ENCODE measurements at places on chromosomes 7 and 10.

- no peak for DNase-seq
Observed at GRCh38 chr7:148589640-148590039, 926 bp upstream of the C7orf33 start.

DNA sequence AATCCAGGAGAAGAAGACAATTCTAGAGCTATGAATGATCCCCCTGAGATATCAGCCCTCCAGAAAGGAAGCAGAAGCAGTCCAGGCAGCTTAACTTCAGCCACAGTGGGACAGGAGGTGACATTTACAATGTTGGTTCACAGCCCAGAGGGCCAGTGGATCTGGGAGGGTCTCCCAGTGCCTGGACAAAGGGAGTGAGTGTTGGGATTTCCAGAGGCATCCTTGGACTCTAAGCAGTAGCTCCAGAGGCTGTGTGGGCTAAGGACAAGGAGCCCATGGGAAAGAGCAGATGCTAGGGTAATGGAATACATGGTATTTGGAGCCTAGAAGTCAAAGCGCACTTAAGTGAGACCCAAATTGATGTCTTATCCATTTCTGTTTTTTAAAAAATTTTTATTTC is 97.4 kb upstream of the NUPR2 start:
- no peak for DNase-seq

DNA sequence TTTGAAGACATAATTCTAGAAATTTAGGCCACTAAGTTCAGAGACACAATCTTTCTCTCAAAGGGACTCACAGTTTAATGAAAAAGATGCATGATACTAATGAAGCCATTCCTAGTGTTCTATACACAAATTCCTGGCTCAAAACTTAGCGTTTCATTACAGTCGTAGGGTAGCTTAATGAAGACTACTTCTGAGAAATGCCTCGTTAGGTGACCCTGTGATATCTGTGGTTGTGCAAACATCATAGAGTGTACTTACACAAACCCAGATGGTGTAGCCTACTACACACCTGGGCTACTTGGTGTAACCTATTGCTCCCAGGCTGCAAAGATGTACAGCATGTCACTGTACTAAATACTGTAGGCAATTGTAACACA is 488 bp upstream of the CHCHD3 start:
- no peak for DNase-seq

DNA sequence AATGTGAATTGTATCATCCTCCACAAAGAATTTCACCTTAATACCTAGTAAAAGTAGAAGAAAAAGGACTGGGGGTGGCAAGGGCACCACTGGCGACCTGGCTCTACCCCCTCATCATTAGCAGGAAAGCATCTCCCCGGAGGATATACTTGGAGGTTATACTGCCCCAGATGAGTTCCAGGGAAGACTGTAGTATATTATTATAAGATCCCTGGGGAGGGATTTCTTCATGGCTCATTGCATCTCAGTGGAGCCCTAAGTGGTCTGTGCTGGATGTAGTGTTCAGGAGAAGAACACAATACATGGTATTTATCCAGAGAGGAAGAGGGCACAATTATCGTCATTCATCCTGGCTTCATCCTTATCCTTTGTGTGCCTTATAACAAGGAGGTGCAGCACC is 14.2 kb upstream of the DYNC1I1 start:
- DNase-seq: no peak

DNA sequence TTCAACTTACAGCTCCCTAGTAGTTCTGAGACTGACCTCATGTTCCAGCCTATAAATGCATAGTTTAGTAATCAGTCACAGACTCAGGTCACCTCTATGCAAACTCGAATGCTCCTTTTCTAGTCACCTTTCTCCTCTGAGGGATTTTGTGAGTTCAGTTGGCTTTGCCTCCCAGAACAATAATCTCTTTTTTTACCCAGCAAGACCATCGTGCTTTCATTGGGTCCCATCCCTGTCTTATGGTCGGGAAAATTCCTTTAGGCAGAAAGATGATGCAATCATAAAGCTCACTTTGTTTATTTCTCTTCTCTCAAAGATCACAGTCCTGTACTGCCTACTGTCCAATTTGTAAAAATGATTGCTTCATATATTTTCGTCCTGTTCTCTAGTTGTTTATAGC is 38.4 kb downstream of the TWIST1 start:
- no peak for DNase-seq

GRCh38 chr7:128033246-128033645 is 2.0 kb upstream of the LRRC4 start:
- no peak for DNase-seq

- DNase-seq: no peak
Observed at GRCh38 chr7:2024567-2024918, 208.2 kb downstream of the MAD1L1 start.

- DNase-seq: no peak
Observed at GRCh38 chr10:107790271-107790670, 625.8 kb upstream of the SORCS1 start.

GRCh38 chr7:109375823-109376222 is 806.1 kb downstream of the DNAJB9 start:
- no peak for DNase-seq

DNA sequence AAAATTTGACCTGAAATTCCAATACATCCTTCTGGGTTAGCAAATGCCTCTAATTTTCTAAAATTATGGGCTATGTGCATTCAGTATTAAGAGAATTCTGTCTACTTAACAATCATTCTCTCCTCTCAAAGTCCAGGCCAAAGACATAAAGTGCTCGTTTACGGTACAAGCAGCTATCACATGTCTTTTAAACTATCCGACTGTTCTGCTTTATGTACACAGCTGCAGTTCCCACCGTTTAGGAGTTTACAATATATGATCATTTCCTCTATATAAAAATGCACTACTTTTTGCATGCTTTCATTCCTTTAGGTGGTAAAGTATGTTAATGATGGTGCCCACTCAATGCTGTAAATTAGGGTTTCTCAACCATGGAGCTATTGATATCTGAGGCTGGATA is 34.0 kb downstream of the CDK6 start:
- no peak for DNase-seq

GRCh38 chr7:1533547-1534329 is 3.2 kb downstream of the MAFK start:
- DNase-seq: no peak

- no peak for DNase-seq
Observed at GRCh38 chr7:116984917-116985316, 31.6 kb downstream of the ST7 start.

GRCh38 chr7:104367926-104368325 is 39.5 kb downstream of the LHFPL3 start:
- no peak for DNase-seq

- peak; percentile 13 for DNase-seq
Observed at GRCh38 chr7:105589356-105590077, 8.2 kb upstream of the EFCAB10 start.

GRCh38 chr10:132391676-132392020 is 5.4 kb upstream of the PWWP2B start:
- no peak for DNase-seq

DNA sequence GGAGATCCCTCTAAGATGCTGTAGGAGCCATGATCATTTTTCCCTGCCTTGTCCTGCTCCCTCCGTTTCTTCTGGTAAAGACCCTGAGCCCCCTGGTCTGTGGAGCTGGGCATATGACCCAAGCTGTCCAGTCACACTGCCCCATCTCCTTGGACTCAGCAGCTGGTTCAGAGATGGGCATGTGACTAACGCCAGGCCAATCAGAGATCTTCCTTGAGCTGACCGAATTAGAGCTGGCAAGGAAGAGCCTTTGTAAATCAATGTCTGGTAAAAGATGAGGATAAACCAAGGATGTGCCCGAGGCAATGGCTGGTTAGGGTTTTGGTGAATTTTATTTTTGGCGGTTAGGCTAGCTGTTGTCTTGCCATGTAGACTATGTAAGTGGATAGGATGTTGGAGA is 173.3 kb downstream of the LCOR start:
- no peak for DNase-seq

DNA sequence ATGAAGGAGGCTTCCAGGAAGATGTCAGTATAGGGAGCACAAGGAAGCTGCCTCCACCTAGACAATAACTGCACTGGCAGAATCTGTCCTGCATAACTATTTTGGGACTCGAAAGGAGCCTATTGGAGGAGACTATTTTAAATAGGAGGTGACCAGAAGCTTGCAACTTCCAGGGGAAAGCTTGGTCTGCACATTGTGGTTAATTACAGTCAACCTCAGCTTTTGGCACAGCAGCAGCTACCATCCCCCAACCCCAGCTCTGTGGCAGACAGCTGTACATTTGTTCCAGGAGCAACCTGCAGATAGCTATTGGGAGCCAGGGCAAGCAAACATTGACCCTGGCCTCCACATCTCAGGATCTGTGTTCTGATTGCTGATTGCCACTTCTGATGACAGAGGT is 46.3 kb upstream of the NANOS1 start:
- DNase-seq: no peak

DNA sequence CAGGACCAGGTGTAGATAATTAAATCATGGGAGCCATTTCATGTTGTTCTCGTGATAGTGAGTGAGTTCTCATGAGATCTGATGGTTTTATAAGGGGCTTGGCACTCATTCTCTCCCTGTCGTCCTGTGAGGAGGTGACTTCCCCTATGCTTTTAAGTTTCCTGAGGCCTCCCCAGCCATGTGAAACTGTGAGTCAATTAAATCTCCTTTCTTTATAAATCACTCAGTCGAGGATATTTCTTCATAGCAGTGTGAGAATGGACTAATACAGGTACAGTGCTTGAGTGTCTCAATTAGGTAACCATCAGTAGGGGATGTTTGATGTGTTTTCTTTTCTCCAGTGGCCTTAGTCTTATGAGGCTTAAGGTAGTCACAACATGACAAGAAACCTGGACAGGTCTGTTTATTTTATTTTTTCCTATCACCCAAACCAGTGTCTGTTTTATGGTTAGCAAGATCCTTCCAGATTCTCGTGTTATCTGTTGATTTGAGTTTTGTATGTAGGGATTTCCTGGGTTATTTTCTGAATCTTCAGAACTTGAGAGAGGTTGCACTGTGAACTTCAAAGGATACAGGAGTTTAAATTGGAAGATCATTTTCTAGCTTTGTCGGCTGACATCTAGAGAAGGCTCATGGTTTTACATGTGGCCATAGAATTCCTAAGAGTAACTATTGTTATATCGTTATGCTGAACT is 32.1 kb downstream of the UMAD1 start:
- no peak for DNase-seq

- DNase-seq: no peak
Observed at GRCh38 chr7:146539836-146540235, 423.2 kb downstream of the CNTNAP2 start.

DNA sequence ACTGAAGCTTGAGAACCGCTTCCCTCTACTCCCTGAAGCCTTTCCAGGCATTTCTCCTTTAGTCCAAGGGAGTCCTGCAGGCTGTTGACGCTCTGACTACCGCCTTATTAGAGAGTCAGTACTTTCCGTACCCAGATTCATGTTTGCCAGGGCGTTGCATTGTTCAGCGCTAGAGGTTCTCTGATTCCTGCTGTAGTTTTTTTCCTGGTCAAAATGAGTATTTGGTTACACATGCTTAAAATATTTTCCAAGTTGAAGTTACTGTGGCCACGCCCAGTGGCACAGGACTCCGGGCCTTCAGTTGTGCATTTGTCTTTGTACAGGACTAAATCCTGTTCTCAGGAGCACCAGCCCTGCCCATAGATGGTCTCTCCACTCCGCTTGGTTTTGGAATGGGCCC is 7.9 kb downstream of the MTURN start:
- no peak for DNase-seq

- DNase-seq: no peak
Observed at GRCh38 chr10:97771055-97771891, 526 bp downstream of the SFRP5 start.

DNA sequence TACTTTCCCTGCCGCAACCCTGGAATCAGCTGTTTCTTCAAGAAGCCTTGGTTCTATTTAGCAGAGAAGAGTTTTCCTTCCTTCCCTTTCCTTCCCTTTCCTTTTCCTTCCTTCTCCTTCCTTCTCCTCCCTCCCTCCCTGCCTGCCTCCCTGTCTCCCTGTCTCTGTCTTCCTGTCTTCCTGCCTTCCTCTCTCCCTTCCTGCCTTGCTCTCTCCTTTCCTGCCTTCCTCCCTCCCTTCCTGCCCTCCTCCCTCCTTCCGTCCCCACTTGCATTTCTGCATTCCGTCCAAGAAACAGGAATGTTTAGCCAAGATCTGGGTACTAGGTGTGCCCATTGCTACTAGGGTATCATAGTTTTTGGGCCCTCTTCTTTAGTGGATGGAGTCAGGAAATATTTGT is 21.9 kb downstream of the SND1 start:
- DNase-seq: no peak

- DNase-seq: no peak
Observed at GRCh38 chr7:149459201-149459539, 1.7 kb downstream of the ZNF777 start.

GRCh38 chr7:33243319-33243881 is 114.0 kb downstream of the BBS9 start:
- DNase-seq: peak; percentile 13

DNA sequence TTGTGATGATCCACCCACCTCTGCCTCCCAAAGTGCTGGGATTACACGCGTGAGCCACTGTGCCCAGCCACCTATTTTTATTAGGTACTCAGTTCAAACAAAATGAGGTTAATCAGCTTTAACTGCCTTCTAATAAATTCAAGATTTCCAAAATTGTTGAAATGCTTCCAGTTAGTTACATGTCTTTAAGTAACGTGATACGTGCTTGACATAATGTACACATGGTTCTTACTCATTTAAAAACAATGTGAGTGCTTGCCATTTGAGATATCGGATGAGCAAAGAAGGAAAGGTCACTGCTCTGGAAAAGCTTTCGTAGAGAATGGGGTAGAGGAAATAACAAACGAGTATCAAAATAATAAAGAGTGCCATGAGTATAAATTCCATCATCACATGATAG is 83.6 kb downstream of the KMT2E start:
- DNase-seq: no peak

DNA sequence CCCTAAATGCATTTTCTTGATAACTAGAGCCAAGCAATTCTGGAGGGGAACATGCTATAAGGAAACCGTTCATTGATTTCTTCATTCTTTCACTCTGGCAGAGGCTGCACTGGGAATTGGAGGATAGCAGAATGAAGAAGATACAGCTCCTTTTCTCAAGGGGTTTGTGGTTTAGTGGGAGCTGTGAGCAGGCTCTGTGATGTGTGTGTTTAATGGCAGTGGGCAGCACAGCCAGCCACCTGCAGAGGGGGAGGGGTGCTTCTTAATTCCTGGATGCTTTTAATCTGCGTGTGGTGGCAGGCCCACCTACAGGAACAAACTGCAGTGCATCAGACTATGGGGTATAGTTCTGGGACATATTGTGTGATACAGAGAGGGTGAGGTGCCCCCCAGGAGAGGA is 31.9 kb downstream of the RPS24 start:
- DNase-seq: no peak

GRCh38 chr7:116543664-116544063 is 18.8 kb downstream of the CAV1 start:
- no peak for DNase-seq

GRCh38 chr7:47361746-47362215 is 220.1 kb downstream of the TNS3 start:
- no peak for DNase-seq

GRCh38 chr7:64320547-64321513 is 7.1 kb downstream of the ZNF736 start:
- no peak for DNase-seq

All from NCI-H1048 (cell line).